Dermis blood vessel endothelial cell (primary cell): ENCODE measurements at places on chromosomes 3 and 15.

GRCh38 chr3:190642016-190642415, 128.1 kb downstream of the IL1RAP start:
- DNase-seq = no peak

GRCh38 chr3:64122476-64122875, 99.2 kb upstream of the PSMD6 start:
- no peak for DNase-seq

GRCh38 chr15:48354694-48355303, 23.6 kb downstream of the DUT start:
- no peak for DNase-seq

DNA sequence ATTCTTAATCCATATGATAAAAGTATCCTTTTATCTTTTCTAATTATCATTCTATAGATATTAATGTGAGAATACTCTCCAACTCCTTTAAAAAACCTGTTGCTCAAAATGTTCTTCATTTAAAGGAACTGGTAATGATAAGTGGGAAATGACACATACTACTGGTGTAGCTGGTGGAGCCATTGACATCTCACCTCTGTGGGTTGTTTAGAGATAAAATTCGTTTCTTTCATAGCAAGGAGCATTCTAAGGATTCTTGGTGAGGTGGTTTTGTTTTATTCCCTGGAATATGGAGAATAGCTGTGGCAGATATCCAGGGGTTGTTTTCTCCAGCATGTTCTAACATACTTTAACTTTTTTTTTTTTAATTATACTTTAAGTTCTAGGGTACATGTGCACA, 299.8 kb upstream of the THBS1 start:
- DNase-seq = peak; percentile 43

GRCh38 chr3:189839576-189839975, 208.4 kb downstream of the TP63 start:
- DNase-seq = no peak

DNA sequence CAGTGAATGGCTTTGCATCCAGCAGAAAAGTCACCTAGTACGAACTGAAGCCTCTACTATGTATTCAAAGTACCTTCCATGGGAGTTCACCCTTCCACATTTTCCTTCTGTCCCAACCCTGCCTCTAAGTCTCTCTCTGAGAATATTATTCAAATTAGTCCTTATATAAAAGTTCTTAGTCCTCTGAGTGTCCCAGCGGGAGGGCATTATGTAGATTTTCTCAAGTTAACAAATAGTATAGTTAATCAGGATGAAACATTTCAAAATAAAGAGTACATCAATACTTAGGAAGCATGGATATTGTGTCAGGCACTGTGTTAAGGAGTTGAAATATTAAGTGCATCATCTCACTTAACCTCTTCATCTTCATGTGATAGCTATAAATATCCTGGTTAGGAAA, 223.3 kb downstream of the CPNE4 start:
- no peak for DNase-seq

DNA sequence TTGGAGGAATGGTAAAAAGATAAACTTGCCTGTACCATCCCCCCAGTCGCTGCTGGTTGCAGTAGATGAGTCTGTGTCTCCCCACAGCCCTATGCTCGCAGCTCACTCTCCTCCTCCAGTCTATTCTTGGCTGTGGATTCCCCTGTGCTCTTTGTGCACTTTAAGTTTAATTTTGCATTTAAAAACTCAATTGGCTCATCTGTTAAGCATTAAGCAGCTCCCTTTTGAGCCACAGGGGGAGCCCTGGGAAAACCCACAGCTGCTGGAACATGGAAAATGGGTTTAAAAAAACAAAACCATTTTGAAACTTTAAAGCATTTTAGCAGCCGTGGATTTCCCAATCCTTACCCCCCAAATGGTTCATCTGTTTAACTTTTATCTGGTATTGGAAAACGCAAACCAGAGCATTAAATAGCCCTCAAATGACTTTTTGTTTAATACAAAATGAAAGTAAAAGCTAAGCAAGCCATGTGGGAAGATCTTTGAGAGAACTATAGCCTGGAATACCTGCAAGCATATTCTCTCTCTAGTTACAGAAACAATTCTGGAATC, 536.9 kb downstream of the ZIC1 start:
- DNase-seq = peak; percentile 66

DNA sequence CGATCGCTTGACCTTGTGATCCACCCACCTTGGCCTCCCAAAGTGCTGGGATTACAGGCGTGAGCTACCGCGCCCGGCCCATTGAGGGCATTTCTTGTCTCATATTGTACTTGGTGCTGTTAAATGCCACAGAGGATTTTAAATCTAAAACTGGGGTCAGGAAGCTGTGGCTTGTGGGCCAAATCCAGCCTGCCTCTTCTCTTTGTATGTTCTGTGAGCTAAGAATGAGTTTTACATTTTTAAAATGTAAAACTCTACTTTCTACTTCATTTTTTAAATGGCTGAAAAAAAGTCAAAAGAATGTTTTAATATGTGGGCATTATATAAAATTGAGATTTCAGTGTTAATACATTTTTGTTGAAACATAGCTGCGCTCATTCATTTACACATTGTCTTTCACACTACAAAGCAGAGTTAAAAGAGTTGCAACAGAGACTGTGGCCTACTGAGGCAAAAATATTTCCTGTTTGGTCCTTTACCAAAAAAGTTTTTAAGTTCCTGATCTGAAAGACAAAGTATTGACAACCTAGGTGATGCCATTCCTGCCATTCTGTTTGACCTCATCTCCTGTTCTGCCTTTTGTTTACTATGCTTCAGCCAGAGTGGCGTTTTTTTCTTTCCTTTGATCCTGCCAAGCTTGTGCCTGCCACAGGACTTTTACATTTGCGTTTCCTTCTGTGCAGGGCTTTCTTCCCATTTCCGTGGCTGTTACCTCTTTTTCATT, 50.4 kb downstream of the PDCD6IP start:
- peak; percentile 47 for DNase-seq

DNA sequence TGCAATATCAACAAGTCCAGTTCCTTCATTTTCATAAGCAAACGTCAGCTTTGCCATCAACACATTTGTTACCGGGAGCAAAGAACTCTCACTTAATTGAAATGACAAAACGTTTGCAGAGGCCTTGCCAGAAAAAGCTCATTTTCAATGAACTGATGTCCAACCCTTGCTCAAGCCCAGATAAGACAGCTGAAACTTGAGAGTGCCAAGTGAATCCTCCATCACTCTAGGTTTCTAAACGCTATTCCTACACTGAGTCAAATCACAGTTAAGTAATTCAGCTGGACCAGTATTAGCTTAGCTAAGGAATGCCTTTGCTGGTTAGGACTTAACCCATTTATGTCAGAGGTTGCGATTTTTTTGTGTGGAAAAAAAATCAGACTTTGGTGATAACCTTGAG, 11.5 kb downstream of the CHSY1 start:
- no peak for DNase-seq

GRCh38 chr3:159711560-159712333, 276.9 kb upstream of the IL12A start:
- DNase-seq = peak; percentile 99

DNA sequence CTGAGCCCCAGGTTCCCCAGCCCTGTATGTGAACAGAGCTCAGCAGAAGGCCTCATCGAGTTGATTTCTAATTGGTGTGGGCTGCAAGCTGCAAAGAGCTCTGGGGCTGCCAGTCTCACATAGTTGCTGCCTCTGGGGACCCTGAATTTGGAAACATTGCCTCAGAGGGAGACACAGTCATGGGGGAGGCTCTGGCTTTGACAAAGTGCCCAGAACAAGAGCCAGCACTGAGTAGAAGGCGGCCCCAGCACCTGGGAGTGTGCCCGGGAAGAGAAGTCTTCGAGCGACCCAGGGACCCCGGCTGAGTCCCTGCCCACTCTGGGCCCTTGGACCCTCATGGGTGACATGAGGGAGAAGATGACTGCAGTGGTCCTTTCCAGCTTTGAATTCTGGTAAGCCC, 7.3 kb downstream of the NTRK3 start:
- DNase-seq = no peak

GRCh38 chr3:172467170-172467824, 19.0 kb upstream of the GHSR start:
- peak; percentile 89 for DNase-seq

DNA sequence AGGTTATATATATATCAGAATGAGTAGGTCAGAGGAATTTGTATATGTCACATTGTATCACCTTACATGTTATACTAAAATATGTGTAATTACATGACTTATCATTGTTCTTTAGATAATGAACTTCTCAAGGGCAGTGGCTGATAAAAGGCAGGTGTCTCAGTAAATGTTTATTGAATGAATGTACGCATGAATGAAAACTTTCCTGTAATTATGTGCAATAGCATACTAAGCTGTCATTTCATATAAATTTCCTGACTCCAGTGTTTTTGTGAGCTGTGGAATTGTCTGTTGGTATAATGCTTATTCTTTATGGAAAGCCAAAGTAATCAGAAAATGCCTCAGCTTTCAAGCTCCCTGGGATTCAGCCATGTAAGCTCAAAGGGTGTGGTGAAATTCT, 4.2 kb downstream of the TBC1D23 start:
- no peak for DNase-seq
